Spleen (tissue), 13 donors: ENCODE measurements at places on chromosomes 5 and 9. TPM values are rescaled to one million over a fixed set of nuclear protein-coding genes. Genes with fewer than 3 reads are reported as not detected.

GRCh38 chr9:99286536-99286935 lies 64.5 kb downstream of the SEC61B start:
- no peak for DNase-seq

DNA sequence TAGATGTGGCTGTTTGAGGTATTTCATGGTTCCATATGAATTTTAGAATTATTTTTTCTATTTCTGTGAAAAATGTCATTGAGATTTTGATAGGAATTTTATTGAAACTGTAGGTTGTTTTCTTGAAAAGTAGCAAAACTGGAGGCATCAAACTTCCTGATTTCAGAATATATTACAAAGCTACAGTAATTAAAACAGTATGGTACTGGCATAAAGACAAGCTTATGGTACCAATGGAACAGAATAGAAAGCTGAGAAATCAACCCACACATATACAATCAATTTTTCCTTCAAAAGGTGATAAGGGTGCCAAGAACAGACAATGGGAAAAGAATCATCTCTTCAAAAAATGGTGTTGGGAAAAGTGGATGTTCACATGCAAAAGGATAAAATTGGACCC lies 197.7 kb upstream of the DAP start:
- DNase-seq = no peak

DNA sequence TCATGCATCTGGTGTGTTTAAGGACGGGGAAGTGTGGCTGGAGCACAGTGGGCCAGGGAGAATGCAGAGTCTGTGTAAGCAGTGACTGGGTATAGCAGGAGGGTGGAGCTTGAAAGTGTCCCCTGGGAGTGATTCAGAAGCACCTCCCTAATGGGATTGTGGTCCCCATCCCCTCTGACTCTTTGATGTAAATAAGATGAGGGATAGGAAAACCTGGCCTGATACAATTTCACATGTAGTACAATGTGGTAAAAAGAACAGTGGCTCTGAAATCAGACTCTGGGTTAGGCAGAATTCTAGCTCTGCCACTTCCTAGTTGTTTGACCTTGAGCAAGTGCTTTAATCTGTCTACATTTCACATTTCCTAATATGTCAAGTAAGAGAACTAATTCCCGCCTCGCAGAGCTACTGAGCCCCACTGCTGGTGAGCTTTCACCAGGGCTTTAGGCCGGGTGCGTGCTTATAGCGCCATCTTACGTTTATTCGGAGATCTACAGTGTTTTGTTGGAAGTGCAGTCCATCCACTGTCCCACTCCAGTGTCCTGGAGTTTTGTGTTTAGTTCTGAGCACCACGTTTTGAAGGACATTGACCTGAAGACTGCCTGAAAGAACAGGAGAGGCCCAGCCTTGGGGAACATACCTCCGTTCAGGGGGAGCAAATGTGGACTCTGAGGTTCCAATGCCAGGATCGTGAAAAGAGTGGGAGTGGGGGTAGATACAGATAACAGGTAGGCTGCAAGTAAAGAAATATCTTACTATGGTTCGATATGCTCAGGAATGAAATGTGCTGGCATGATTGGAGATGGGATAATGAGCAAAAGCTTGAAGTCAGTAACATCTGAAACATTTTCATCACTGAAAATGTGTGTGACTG lies 51.2 kb upstream of the TESK1 start:
- DNase-seq = no peak

GRCh38 chr9:105093685-105094084 lies 150.8 kb upstream of the SLC44A1 start:
- no peak for DNase-seq

- no peak for DNase-seq
Measured at GRCh38 chr5:176693477-176693851, 46.2 kb downstream of the TSPAN17 start.

DNA sequence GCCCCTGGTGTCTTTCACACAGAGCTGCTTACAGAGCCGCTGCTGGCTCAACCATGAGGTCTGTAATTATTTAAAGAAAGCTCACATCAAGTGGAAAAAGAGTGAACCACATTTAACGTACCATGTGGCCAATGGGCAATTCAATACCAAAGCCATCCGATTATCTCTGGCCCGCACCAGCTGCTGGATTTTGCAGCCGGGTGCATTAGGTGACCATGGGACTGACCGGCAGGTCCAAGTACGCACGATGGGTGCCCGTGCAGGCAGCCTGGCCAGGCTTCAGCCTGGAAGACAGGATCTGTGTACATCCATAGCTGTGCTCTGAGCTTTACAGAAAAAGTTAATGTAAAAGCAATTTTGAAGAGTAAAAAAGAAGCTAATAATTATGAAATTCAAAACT lies 20.5 kb downstream of the PPARGC1B start:
- DNase-seq = peak; percentile 66

GRCh38 chr5:132065351-132065937 lies 5.0 kb downstream of the IL3 start:
- peak; percentile 83 for DNase-seq

DNA sequence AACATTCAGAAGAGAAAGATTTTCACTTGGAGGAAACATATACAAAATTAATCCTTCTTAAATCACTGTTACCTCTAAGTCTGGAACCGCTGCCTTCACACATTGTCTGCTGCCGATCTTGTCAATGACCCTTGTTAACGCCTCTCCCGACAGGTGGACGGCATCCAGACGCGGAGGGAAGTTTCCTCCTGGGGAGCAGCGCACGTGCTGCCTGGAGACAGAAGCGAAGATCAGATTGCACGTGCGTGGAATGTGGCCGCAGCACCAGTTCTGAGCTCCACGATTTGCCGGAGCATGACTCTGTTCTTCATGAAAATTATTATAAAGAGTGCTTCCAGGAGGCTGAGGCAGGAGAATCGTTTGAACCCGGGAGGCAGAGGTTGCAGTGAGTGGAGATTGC lies 183.6 kb upstream of the IRX4 start:
- DNase-seq = no peak

DNA sequence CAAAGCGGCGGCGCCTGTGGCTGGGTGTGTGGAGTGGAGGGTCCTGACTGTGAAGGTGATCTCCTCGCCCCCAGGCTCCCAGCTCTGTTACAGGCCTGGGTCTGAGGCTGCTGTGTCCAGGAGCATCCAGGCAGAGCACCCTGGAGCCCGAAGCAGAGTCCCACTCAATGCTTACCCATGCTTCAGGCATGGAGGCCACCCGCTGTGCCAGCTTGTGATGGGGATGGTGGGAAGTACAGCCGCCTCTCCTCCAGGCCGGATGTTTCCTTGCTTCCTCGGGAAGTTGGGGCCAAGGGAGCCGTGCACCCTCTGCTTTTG lies 255.9 kb upstream of the IRX1 start:
- peak; percentile 70 for DNase-seq

DNA sequence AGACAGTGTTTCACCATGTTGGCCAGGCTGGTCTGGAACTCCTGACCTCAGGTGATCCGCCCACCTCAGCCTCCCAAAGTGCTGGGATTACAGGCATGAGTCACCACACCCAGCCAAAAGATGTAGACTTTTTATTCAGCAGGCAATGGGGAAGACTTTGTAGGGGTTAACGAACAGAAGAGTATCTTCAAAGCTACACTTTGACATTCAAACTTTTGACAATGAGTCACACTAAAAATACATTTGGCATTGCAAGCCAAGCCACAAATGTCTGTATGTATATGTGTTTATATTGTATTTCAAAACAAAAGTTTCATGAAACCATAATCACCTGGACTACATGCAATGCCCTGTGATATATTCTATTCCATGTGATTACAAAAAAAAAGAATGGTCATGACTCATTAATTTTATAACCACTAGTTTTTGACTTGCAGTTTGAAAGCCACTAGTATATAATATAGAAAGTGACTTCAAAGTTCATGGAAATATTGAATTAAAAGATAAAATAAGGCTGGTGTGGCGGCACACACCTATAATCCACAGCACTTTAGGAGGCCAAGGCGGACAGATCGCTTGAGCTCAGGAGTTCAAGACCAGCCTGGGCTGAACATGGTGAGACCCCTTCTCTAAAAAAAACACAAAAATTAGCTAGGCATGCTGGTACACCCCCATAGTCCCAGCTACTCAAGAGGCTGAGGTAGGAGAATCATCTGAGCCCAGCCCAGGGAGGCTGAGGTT lies 8.3 kb downstream of the DIMT1 start:
- no peak for DNase-seq

DNA sequence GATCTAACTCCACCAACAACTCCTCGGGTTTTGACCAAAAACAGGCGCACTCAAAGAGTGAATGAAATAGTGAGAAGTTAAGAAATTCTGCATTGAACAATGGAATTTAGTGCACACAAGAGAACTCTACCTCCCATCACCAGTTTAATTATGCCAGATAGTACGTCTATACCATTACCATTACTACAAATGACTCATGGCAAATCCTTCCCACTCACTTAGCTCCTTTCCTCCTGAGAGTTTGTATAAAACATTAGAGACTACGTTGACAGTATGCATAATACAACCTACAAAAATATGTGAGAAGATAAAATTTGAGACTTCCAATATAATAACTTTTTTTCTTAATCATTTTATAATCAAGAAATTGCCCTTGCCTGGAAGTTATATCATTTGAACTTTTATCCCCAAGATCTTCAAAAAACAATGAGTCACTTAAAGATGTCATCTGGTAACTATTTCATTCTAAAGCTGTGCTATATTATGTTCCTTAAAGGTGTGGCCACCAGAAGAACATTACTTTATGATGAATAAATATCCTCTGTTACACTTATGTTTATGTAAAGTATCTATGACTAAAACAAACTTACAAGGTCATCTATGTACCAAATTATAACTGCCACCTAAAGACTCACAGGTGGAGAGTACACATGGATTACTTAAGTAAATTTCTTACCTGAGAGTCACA lies 297.9 kb upstream of the PTGER4 start:
- no peak for DNase-seq

DNA sequence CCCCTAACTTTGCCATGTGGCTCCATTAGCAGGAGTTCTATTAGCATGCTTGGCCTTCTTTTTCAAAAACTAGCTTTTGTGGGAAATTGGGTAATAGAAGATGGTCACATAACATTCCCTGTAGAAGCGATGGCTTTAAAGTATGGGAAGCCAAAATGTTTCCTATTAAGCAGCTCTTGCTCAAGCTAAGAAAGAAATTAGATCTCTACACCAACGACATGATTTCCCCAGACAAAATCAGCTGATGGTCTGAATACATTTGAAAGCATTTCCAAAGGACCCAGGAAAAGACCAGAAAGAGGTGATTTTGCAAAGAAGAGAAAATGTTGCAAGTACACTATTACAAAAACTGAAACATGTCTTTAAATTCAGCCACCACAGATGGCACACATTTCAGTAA lies 4.8 kb upstream of the NFIL3 start:
- no peak for DNase-seq

DNA sequence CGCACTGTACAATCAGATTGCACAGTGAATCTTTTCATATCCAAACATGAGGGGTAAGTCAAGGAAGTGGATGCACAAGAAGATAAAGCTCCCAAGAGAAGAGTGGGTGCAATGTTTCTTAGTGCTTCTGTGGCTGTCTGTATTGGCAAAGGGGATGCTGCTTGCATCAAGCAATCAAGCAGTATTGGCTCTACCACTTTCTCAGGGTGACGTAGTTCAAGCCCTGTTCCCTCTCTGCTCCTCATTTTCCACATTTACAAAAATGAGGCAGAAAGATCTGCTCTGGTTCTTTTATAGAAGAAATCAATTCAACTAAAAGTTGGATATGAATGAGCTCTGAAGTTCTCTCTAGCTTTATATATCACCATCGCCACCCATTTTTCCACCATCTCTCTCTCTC lies 2.3 kb downstream of the TNFSF8 start:
- no peak for DNase-seq

DNA sequence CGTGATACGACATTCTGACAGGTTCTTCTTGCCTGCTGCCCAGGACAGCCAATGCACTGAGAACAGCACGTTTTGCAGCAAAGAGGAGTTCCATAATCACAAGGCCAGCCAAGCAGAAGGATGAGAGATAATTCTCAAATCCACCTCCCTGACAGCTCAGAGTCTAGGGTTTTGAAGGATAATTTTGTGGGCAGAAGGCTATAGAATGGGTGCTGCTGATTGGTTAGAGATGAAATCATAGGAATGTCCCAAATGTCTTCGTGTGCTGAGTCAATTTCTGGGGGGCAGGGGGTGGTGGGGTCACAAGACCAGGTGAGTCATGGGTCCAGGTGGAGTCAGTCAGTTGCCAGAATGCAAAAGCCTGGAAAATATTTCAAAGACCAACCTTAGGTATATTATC lies 175.5 kb upstream of the SLC30A5 start:
- DNase-seq = no peak

GRCh38 chr5:31992377-31992776 lies 181.7 kb downstream of the GOLPH3 start:
- no peak for DNase-seq

The LEAP2 gene
- 3.0 TPM for total RNA-seq

The PCDHB10 gene
- total RNA-seq = 1.4 TPM

The TIGD6 gene
- total RNA-seq = 5.8 TPM

The ZNF883 gene
- total RNA-seq = 1.6 TPM

The FOXD4L6 gene
- total RNA-seq = not detected

The FCN2 gene
- total RNA-seq = not detected

The CCDC152 gene
- total RNA-seq = 2.0 TPM

The TNFSF15 gene
- total RNA-seq = 0.73 TPM

The NUTM2F gene
- not detected for total RNA-seq
